Neuronal stem cell (in vitro differentiated cells): ENCODE measurements at places on chromosomes 2 and 18.

DNA sequence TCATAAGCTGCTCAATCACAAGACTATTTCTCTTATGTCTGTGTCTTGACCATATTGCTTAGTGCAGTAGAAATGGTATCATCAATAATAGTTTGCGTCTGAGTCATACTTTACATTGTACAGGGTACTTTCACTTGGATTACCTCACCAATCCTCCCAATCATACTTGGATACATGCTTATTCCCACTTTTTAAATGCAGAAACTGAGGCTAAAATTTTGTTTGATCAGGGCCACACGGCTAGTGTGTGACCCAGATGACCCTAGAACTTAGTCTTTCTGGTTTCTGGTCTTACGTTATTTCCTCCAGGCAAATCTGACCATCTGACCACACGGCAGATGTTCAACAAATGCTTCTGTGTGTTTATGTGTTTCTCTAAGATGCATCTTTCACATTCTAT is 23.8 kb upstream of the CCL20 start:
- DNase-seq: no peak

- no peak for DNase-seq
Measured at GRCh38 chr2:6937157-6937556, 19.9 kb downstream of the RNF144A start.

GRCh38 chr2:8566774-8567468 is 114.9 kb upstream of the ID2 start:
- no peak for DNase-seq

- no peak for DNase-seq
Measured at GRCh38 chr2:42995752-42996422, 203.5 kb upstream of the HAAO start.

GRCh38 chr2:161982548-161983330 is 91.3 kb downstream of the DPP4 start:
- no peak for DNase-seq

DNA sequence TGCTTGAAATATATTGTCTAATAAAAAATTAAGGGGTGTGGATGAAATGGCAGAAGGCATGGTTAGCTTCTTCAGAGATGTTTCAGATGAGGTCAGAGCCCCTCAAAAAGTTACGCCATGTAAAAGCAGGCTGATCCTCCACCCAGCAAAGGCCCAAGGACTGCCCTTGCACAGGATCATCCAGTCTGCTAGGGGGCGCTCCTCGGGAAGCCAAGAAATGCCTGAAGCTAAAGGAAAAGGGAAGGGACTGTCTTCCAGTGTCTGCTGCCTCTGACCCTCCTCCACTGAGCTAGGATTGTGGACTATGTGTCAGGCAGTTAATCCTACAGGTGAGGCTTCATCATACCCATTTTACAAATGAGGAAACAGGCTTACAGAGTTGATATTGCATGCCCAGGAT is 33.8 kb upstream of the TEX51 start:
- no peak for DNase-seq

- peak; percentile 18 for DNase-seq
Measured at GRCh38 chr2:44233450-44234128, 41.7 kb upstream of the SLC3A1 start.

- no peak for DNase-seq
Measured at GRCh38 chr2:43075811-43076585, 150.4 kb downstream of the ZFP36L2 start.

DNA sequence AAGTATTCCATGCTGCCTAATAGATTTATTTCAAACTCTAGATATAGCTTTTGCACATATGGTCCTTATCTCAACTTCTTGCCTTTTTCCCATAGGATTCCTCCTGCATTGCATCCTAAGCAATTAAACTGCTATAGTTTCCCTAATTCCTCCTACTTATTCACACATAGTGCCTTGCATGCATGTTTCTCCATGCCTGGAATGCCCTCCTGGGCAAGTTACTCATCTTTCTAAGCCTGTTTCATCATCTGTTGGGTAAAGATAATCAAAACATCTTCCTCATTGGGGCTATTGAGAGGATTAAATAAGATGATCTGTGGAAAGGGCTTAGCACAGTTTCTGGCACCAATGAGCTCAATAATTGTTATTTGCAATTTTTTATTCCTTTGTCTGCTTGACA is 726.5 kb downstream of the SLC4A3 start:
- DNase-seq: no peak

DNA sequence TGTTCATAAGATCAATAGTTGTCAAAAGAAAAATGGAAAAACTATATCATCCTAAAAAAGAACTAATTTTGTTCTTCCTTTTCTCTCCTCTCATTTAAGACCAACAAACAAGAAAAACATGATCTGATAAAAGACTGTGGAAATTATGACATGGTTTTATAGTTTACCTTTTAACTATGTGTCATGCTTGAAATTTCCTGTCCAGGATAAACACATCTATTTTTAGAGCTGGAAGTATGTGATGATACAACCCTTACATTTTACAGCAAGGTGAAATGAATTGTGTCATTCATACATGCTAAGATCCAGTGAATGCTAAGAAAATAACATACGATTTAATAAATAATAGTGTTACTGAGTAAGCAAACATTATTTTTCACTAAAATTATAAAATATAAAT is 89.9 kb downstream of the GULP1 start:
- DNase-seq: no peak

- no peak for DNase-seq
Measured at GRCh38 chr2:96157649-96158553, 12.7 kb upstream of the DUSP2 start.

DNA sequence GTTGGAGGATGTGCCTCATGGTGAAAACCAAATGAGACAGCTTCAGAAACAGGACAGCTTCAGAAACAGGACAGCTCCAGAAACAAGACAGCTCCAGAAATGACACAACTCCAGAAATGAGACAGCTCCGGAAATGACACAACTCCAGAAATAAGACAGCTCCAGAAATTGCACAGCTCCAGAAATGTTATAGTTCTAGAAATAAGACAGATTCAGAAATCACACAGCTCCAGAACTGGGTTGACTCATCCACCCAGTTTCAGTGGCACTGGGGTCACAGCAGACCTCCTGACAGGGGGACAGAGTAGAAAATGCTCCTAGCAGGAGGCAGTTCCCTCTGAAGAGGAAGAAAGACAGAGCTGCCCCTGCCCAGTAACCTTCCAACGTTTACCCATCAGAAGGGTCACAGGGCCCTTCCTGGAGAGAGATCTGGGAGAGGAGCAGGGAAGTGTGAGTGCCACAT is 26.9 kb upstream of the COL6A3 start:
- no peak for DNase-seq

DNA sequence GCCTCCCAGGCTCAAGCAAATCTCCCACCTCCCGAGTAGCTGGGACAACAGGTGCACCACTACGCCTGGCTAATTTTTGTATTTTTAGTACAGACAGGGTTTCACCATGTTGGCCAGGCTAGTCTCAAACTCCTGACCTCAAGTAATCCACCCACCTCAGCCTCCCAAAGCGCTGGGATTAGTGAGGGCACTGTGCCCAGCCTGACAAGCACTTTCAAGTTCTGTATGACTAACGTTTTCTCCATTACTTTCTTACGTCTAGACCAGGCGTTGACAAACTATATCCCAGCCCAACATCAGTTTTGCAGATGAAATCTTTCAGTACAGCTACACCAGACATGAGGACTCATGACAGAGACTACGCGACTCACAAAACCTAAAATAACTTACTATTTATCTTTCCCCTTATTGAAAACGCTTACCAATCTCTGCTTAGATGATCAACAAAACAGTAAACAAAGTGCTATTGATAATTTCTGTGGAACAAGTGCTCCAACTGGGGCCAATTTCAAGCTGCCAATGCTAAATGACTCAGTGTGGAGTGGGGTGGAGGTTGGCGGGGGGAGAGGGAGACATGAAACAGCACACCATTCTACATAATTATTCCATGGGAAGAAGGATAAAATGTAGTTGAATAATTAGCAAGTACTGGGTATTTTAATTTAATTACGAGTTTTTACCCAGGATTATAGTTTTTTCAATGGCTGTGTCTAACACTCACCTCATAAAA is 59.1 kb downstream of the SAP130 start:
- DNase-seq: no peak

- no peak for DNase-seq
Measured at GRCh38 chr18:44569391-44570055, 111.2 kb upstream of the SETBP1 start.

DNA sequence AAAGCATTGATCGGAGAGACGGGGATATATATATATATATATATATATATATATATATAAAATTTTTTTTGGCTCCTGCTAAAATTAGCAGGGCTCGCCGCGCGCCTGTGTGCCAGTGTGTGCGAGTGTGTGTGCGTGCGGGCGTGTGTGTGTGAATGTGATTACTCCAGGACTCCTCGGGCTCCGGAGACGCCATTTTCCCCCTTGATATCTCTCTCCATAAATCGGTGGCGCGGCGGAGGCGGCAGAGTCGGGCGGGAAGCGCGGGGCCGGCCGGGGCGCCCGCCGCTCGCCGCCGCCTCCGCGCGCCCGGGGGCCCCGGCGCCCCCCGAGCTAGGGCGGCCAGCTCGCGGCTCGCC is 795 bp upstream of the SETBP1 start:
- no peak for DNase-seq

GRCh38 chr2:81549646-81550045 is 1245.1 kb upstream of the LRRTM1 start:
- no peak for DNase-seq

GRCh38 chr2:203802342-203803052 is 65.1 kb upstream of the CTLA4 start:
- DNase-seq: no peak

DNA sequence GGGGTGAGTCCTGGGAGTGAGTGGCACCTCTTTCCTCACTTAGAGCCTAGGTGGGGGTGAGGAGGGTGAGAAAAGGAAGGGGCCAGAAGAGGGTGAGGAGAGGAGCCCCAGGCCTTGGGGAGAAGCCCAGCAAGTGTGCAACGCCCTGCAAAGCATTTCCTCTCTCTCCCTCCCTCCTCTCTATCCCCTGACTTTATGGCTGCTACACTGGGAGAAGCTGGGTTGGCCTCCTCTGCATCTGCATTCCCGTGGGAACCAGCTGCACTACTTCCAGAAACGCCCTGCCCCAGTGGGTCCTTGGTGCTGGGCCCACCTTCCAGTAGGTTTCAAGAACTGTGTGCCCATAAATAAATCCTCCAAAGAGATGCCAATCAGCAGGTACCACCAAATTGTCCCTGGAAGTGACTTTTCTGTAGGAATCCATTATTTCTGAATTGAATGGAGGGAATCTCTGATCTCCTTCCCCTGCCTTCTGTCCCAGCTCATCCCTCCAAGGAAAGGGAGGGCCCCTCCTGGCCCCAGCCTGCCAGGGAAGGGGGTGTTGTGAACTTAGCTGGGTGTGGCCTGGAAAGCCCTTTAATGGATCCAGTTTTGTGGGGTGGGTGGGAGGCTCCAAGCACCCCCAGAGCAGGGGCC is 95.7 kb upstream of the BOD1L2 start:
- no peak for DNase-seq

DNA sequence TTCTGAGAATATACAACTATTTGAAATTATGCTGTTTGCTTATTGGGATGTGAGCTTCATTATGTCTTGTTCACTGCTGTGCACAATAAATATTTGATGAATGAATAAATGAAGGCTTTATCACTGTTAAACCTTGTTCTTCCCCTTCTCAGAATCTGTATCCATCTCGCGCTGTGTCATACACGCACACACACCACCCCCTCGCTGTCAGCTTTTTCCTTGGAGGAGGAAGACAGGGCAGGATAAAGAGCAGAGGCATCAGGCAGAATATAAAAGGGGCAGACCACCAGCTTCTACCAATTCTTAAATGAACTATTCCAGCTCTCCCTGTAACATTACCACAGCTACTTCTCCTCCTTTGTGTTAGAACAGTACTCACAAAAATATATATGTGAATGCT is 75.0 kb downstream of the CD226 start:
- DNase-seq: no peak

- DNase-seq: no peak
Measured at GRCh38 chr2:186205254-186205911, 280.7 kb upstream of the ZC3H15 start.

DNA sequence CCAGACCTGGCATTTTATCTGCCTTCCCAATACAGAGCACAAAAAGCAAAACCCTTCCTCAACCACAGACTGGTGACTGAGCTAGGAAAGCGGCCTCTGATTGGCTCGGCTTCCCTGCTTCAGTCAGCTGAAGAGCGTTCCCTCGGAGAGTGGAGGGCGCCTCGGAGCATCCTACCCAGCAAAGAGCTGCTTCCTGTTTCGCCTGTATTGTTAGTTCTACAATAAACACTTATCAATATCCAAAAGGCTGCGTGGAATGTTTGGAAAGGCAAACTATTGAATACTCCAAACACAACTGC is 125.0 kb downstream of the CACNB4 start:
- DNase-seq: peak; percentile 35

- DNase-seq: no peak
Measured at GRCh38 chr2:186197955-186198354, 288.1 kb upstream of the ZC3H15 start.

DNA sequence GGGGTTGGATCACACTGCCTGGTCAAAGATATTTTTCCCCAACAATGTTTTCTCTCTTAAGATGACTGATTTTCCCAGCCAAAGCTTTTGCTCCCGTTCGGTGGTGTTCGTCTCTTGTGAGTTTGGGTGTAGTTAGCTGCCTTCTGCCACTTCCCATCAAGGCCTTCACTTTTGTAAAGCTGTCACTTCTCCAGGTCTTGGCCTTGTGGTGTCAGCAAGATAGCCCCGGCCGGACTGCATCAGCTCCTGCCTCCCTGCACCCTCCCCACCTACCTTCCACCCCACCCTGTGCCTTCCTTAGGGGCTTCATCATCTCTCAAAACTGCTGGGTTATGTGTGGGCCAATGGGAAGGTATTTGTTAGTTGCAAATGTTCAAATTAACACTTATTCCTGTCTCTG is 228.9 kb downstream of the BCL11A start:
- no peak for DNase-seq

GRCh38 chr2:236551471-236552211 is 18.0 kb upstream of the ACKR3 start:
- DNase-seq: no peak

- DNase-seq: no peak
Measured at GRCh38 chr2:120701499-120701898, 34.2 kb upstream of the GLI2 start.

GRCh38 chr2:172231508-172231907 is 128.8 kb upstream of the DLX2 start:
- DNase-seq: no peak

DNA sequence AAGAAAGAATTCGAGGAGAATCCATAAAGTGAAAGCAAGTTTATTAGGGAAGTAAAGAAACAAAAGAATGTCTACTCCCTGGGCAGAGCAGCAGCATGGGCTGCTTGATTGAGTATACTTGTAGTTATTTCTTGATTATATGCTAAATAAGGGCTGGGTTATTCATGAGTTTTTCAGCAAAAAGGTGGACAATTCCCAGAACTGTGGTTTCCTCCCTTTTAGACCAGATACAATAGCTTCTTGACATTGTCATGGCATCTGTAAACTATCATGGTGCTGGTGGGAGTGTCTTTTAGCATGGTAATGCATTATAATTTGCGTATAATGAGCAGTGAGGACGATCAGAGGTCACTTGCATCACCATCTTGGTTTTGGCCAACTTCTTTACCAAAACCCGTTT is 25.6 kb upstream of the TBC1D8 start:
- no peak for DNase-seq
